Activated CD4-positive, alpha-beta T cell treated with anti-CD3 and anti-CD28 coated beads, Interleukin-2, amount 10 ng/mL, durations not matched to agents 7 days and 5 days (primary cell): ENCODE measurements at places on chromosomes 1 and 21.

DNA sequence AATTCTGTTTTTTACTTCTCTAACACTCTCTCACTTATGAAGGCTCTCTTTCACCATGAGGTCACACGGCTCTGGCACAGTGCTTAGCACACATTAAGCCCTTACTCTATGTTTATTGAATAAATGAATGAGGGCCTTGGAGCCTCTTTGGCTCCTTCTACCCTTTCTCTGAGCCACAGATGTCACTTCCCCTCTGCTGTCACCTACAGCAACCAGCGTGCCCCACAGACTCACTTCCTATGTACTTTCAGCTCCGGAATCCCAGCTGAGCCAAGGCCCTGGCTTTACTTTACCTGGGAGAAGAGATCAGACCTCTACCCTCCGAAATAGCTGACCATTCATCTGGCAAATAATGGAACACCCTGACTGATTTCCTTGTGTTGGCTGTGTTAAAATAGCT is 53.7 kb upstream of the HMCN1 start:
- no peak for DNase-seq

DNA sequence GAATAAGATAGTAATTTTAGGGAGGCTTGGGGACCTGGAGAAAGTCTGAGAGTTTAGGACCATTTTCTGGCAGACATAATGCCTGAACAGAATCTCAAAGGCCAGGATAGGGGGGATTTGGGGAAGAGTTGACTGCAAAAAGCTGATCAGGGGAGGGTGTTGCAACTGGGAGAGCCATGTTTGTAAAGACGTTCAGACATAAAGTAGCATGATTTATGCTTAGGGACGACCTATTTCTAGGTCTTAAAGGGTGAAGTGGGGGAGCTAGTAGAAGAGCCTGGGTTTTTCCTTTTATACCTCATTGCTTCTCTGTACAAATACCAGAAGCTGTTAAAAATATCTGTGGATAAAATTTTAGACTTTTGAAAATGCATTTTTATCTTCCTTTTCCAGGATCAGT is 51.2 kb downstream of the FNBP1L start:
- DNase-seq: no peak

DNA sequence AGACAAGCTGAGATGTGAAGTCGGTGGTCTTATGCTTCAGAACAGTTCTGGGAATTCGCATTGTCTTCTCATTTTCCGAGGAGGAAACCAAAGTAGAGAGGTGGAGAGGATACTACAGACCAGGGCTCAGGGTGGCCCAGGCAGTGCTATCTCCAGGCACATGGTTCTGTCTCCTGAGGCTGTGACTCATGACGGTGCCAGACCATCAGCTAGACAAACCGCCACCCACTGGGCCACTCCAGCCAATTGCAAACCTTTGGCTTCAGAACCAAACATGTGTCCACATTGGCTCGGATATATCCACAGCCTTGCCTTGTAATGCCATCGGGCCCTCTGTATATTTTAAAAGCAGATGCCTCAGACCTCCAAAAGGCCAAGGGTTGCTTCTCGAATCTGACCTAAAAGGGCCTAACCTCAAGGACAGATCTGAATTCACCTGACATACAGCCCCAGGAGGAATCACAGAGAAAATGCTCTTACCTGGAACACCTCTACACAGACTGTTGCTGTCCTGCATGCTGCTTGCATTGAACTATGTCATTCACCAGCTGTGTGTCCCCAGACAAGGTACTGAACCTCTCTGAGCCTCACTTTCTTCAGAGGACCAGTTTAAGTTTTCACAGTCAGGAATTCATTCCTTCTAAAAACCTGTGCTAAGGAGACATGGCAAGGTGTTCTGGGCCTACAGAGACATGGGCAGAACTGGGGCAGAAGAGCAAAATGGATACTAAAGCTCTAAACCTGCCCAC is 224.9 kb upstream of the JUN start:
- DNase-seq: no peak

- no peak for DNase-seq
These were observed 55.1 kb downstream of the UBE2T start for GRCh38 chr1:202286622-202287097.

GRCh38 chr21:30714946-30715345 is 3.6 kb downstream of the KRTAP21-3 start:
- DNase-seq: no peak

- no peak for DNase-seq
These were observed 21.6 kb downstream of the NSUN4 start for GRCh38 chr1:46362158-46362557.

DNA sequence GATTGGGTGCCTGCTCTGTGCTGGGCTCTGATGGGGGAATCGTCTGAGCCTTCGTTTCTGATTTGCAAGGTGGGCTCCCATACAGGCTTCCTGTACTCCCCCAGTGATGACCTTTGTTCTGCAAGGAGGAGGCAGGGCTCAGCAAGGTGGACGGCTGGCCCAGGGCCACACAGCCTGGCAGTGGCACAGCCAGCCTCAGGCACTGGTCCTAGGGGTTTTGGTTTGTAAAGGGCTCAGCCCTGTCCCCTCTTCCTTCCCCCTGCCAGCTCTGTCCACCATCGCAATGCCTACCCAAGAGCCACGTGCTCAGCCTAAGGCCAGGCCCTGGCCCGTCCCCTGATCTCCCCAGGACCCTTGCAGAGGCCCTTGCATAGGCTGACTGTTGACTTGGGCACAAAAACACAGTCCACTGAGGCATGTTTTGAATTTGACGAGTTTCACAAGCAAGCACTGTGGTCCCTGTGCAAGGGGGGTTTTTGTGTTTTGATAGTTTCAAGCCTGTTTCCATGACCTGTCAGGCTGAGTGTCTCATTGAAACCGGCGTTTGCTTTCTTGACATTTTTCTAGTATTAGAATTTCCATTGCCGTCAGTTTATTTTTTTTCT is 39.5 kb upstream of the TNFRSF1B start:
- DNase-seq: no peak

- DNase-seq: no peak
These were observed 2.4 kb downstream of the QSOX1 start for GRCh38 chr1:180157108-180157507.

GRCh38 chr1:192284927-192285326 is 31.9 kb upstream of the RGS21 start:
- DNase-seq: no peak

- DNase-seq: peak; percentile 56
These were observed at the start of gene FAM78B for GRCh38 chr1:166166698-166167571. FAM78B (minus strand) TSS chr1:166167001; CDS start chr1:166166248, 753 bp downstream.

DNA sequence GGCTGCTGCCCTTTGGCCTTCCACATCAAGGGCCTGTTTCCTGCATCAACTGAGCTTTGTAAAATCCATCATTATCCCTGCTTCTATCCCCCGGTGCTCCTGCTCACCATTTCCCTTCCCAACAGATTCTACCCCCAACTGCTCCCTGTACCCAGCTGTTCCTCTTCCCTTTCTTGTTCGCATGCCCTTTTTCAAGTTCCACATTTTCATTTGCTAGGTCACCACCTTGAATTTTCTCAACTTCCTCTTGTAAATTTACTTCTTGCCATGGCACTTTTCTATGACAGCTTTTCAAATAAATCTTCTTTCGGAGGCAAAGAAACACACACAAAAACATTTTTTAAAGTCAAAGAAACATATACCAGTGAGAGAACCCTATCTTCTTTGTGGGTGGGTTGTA is 330.5 kb upstream of the ADGRL2 start:
- no peak for DNase-seq

DNA sequence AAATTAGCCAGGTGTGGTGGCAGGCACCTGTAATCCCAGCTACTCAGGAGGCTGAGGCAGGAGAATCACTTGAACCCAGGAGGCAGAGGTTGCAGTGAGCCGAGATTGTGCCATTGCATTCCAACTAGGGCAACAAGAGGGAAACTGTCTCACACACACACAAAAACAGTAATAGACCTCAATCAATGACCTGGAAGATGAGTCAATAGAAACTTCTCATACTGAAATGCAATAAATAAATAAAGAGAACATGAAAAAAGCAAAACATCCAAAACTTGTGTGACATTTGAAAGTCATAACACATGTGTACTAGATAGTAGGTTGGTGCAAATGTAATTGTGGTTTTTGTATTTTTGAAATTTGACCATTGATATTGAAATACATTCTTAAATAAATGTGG is 1338.5 kb downstream of the AMY1C start:
- no peak for DNase-seq

DNA sequence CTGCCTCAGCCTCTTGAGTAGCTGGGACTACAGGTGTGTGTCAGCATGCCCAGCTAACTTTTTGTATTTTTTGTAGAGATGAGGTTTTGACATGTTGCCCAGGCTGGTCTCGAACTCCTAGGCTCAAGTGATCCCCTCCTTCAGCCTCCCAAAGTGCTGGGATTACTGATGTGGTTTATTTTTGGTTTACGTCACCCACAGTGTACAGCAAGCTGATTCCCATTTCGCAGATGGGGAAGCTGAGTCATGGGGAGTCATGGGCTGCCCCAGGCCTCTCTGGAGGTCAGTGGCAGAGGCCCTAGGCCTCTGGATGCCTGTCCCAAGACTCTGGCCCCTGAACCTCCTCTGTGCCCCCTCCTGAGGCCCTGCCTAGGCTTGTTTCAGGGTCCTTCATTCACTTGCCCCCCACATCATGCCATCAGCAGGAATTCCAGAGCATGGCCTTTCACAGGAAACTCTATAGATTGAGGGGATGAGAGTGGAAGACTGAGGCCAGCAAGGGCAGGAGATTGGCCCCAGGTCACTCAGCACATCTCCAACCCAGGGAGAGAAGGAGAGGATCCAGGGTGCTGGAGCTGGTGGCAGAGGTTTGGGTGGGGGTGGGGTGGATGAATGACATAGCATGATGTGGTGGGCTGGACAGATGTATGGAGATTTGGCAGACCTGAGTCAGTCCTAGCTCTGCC is 266.0 kb downstream of the PTPRU start:
- DNase-seq: no peak

DNA sequence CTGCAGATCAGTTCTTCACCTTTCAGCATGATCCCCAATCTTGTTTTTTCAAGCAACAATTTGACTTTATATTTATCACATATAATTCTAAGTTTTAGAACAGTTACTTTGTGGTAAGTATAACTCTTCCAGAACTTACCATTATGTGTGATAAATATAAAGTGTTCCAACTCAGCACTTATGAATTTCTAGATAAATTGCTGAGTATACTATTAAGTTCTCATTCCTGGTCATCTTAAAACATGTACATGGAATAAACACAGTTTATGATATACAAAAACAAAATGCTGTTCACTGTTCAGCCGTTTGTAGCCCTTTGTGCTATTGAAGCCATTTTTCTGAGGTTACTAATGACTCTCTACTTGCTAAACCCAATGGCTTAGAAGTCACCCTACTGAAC is 5.1 kb upstream of the XPR1 start:
- DNase-seq: no peak

DNA sequence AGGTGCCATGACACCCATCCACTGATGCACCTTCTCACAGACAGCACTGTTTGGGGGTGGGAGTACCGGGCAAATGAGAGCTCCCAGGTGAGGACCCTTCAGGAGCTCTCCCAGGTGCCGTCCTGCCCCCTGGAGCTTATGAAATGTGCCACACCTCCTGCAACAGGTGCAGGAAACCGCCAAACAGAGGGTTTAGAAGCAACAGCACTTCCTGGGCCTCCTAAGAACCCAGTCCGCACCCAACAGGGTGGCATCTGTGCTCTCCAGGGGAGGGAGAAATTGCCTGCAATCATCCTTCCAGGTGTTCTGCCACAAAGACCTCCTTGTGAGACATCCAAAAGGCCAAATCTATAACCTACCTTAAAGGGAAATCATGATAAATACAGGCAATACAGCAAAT is 87.7 kb upstream of the ATP1B1 start:
- DNase-seq: no peak

DNA sequence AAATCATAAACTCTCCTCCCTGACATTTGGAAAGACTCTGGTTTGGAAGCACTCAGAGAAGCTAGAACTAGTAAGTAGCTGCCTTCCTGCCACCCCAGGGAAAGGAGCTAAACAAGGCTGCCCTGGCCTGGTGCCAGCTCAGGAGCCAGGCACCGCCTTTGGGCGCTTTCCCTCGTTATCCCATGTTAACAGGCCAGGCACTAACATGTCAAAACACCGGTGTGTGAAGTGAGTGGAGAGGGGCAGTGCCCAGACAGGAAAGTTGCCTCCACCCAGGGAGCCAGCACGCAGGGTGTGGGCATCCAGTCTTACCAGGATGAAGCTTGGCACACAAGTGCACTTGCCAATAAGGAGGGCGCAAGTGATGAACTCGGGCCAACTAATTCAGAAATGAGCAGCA is 346.8 kb downstream of the RRAGC start:
- no peak for DNase-seq

DNA sequence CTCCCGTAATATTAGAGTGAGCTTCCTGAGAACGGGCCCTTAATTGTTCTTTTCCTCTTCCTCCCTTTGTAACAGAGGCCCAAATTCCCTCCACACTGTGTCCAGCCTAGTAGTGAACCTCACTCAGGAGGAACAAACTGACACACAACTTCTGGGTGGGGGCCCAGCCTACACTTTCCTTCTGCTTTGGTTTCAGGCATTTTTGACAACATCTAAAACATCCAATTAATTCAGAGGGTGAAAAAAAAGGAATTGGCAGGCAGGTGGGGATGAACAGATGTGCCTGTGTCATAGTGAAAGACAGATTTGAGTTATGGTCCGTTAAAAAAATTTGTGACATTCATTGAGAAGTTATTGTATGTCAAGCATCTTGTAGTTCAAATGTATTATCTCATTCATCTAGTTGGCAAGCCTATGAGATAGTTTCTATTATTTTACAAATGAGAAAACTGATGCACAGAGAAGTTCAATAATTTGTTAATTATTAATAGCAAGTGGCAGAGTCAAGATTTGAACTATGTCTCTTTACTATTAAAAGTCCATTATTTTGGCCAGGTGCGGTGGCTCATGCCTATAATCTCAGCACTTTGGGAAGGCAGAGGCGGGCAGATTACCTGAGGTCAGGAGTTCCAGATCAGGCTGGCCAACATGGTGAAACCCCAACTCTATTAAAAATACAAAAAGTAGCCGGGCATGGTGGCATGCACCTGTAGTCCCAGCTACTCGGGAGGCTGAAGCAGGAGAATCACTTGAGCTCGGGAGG is 41.6 kb upstream of the LRIG2 start:
- DNase-seq: no peak

DNA sequence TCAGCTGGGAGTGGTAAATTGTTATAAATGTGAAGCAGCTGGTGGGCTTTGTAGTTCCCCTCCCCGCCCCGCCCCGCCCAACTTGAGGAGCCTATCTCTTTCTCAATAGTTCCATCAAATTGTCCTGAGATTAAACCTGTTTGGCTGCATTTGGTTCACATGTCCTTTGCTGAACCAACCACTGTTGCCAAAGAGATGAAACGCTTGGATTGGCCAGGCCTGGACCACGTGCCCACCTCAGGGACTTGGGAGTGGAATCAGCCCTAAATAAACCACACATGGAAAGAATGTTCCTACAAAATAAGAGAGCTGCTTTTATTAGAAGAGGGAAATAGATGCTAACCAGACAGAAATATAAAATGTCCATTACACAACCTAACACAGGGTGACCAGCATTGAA is 424.9 kb upstream of the KAZN start:
- no peak for DNase-seq

- no peak for DNase-seq
These were observed 32.4 kb downstream of the KANK4 start for GRCh38 chr1:62286786-62287224.

DNA sequence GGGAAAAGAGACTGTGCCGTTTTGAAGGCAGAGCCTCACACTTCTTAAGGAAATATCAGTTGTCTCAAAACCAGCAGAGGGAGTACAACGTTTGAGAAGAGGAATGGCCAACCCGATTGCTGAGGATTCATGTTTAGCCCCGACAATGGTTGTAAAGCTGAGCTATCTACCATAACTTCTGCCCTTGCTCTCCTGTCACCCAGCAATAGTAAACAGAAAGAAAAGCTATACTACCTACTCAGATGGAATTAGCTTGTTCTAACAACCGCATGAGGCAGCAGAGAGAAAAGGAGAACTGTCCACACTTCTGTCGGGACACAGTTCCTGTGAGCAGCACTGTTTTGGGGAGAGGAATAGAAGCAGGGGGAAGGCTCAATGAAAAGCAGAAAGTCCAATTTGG is 91.2 kb downstream of the SLC45A1 start:
- peak; percentile 37 for DNase-seq
